Keratinocyte (primary cell): ENCODE measurements at places on chromosomes 2 and 18. TPM values are rescaled to one million over a fixed set of nuclear protein-coding genes. Genes with fewer than 3 reads are reported as not detected.

The SLC16A14 gene
- 0.34 to 0.97 TPM (median 0.67 TPM) in 3 replicates for polyA plus RNA-seq

The CHRNG gene
- polyA plus RNA-seq = not detected in 3 replicates

The GLB1L gene
- 4.3 to 6.9 TPM (median 5.2 TPM) in 3 replicates for polyA plus RNA-seq

The ANKRD30B gene
- polyA plus RNA-seq = not detected in 3 replicates

The ALK gene
- not detected in 3 replicates for polyA plus RNA-seq

The POTEI gene
- not detected in 3 replicates for polyA plus RNA-seq

The PJVK gene
- polyA plus RNA-seq = 1.0 to 4.1 TPM (median 3.5 TPM) in 3 replicates

The PRKAG3 gene
- not detected in 3 replicates for polyA plus RNA-seq

The SFTPB gene
- polyA plus RNA-seq = not detected in 3 replicates

The CFC1B gene
- not detected in 3 replicates for polyA plus RNA-seq

The LYPD1 gene
- 0.02 to 0.03 TPM (median 0.03 TPM) in 3 replicates for polyA plus RNA-seq

The EFEMP1 gene
- polyA plus RNA-seq = 176 to 285 TPM (median 234 TPM) in 3 replicates

The PLA2R1 gene
- polyA plus RNA-seq = 7.6 to 13.2 TPM (median 12.3 TPM) in 3 replicates
